ENCODE measurements at places on chromosomes 11 and 22. TPM values are rescaled to one million over a fixed set of nuclear protein-coding genes. Genes with fewer than 3 reads are reported as not detected.

DNA sequence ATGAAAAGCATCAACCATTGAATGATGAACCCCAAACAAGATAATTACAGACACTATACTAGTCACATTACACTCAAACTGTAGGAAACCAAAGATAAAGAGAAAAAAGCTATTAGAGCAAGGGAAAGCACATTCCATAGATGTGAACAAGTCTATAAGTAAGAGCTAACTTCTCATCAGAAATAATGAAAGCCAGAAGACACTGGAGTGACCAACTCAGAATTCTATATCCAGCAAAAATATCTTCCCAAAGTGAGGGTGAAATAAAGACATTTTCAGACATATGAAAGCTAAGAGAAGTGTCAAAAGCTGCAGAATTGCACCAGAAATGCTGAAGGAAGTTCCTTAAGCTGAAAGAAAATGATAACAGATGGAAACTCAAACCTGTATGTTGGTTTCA is 17.3 kb downstream of the FCHSD2 start:
- H3K4me1 ChIP-seq = no peaks in the 10 kb centered on the region
- H3K36me3 ChIP-seq = peaks cover 2% of the 10 kb centered on the region
- no peaks in the 10 kb centered on the region for H3K27me3 ChIP-seq

DNA sequence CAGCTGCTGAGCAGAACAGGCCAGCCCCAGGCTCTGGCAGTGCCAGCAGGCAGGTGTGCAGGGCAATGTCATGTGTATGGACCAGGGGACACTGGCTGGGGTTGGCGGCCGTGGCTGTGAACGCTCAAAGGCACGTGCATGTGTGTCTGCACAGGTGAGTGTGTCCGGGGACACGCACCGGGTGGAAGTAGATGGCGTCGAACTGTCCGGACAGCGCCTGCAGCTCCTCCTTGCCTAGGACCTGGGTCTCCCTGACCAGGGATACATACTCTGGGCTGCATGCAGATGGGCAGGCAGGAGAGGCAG is 863 bp downstream of the HDAC10 start:
- H3K4me3 ChIP-seq = no peak overlapping the region
- H3K36me3 ChIP-seq = no peaks in the 10 kb centered on the region
- no peaks in the 10 kb centered on the region for H3K27me3 ChIP-seq
- H3K4me1 ChIP-seq = peaks cover 38% of the 10 kb centered on the region

DNA sequence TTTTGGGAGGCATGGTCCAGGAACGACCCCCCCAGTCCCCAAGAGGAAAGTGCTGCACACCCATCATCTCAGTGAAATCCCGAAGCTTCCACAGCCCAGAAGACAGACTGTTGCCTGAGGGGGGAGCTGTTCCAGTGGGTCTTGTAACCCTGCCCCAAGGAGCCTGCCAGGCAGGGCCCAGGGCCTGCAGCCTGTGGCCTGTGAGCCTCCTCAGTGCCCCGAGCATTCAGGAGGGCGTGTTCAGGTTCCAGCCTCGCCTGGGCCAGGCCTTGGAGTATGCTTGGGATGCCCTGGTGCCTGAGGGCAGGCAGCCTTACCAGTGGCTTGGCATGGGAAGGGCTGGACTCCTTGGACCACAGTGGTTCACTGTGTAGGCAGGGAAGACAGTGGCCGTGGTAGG is 18.0 kb upstream of the CABP2 start:
- peaks cover 7% of the 10 kb centered on the region for H3K4me1 ChIP-seq
- H3K27ac ChIP-seq = no peak overlapping the region
- H3K4me3 ChIP-seq = no peak overlapping the region
- no peaks in the 10 kb centered on the region for H3K27me3 ChIP-seq

Gene WT1
- total RNA-seq = 0.05 TPM

Gene BRSK2
- total RNA-seq = 0.05 TPM

Gene OR51B5
- total RNA-seq = 0.23 TPM

Gene OR4A16
- not detected for total RNA-seq

GRCh38 chr11:131760091-131761061 is 390.0 kb downstream of the NTM start:
- H3K4me1 ChIP-seq = no peaks in the 10 kb centered on the region
- no peaks in the 10 kb centered on the region for H3K36me3 ChIP-seq
- no peak for DNase-seq
- no peak overlapping the region for H3K4me3 ChIP-seq
- no peaks in the 10 kb centered on the region for H3K27me3 ChIP-seq

Gene FADS2
- 281 TPM for total RNA-seq

- no peak overlapping the region for H3K4me3 ChIP-seq
- H3K27me3 ChIP-seq = no peaks in the 10 kb centered on the region
- peaks cover 6% of the 10 kb centered on the region for H3K4me1 ChIP-seq
- no peak for DNase-seq
- H3K36me3 ChIP-seq = no peaks in the 10 kb centered on the region
Observed at GRCh38 chr11:15967966-15968365, 388.4 kb downstream of the SOX6 start.

Gene ISX
- total RNA-seq = 2.7 TPM

DNA sequence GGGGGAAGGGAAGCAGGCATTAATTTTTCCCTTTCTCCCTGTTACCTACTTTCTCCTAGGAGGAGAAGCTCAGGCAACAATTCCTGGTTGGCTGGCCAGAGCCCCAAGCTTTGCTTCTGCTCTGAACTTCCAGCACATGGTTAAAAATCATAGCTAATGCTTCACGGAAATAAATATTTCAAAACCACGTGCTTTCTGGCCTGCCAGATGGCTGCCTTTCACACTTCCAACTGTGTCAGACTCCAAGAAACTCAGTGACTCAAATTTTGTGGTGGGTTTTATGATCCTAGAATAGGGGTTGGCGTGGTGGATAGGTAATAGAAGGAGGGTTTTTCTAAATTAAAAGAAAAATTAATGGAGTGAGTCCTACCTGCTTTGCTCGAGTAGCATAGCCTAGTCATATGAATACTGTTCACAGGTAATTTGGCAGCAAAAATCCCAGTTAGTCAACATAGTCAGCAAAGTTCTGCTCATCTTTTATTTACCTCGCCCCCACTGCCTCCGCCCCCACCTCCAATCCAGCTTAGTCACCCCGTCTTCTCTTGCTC is 58.6 kb downstream of the SC5D start:
- DNase-seq = no peak
- no peak overlapping the region for H3K4me3 ChIP-seq

Gene CCDC15
- total RNA-seq = 3.5 TPM

- no peaks in the 10 kb centered on the region for H3K4me1 ChIP-seq
- peaks cover 11% of the 10 kb centered on the region for H3K36me3 ChIP-seq
- no peaks in the 10 kb centered on the region for H3K27me3 ChIP-seq
Observed at GRCh38 chr11:215581-216037, 8.1 kb downstream of the RIC8A start.

Gene MS4A14
- total RNA-seq = 0.19 TPM

Data from liver (tissue), 10 donors.